ENCODE measurements at places on chromosomes 12 and 14.
A peak's percentile ranks its signal among the peaks of the same experiment; 100 is the strongest.

- no peak for DNase-seq
Measured at GRCh38 chr12:21987755-21988154, 46.5 kb upstream of the ABCC9 start.

GRCh38 chr14:91125271-91125660 lies 11.4 kb downstream of the DGLUCY start:
- no peak for DNase-seq

- no peak for DNase-seq
Measured at GRCh38 chr12:53484686-53485575, 14.3 kb downstream of the MAP3K12 start.

DNA sequence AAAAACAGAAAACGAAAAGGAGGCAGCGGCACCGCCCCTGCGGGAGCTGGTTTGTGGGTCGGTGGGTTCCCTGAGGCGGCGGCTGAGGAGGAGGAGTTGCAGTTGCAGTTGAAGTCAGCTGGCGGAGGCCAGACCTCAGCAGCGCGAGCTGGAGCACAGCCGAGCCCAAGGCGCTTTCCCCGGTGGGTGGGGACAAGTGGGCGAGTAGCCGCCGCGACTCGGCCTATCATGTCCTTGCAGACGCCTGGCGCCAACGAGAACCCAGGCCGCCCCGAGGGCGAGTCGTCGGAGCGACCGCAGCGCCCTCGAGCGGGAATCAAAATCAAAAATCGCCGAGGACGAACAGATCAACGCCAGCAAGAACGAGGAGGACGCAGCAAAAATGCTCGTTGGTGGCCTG lies 12.7 kb upstream of the CLEC1A start:
- no peak for DNase-seq

DNA sequence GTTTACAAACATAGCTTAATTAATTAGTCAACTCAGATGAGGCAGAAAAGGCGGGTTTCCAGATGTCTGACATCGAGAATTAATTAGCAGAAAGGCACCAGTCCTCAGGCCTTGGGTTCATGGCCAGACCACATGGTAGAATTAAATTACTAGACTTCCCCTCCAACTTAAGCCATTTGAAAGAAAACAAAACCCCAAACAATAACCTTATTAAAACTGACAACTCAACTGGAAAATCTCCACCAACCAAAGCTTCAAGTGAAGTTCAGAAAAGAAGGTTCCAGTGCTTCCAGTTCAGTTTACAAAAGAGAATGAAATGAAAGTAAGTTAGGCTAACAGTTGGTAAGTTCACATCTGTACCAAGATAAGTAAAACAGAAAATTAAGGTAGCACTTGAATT lies 349.5 kb downstream of the GRIN2B start:
- no peak for DNase-seq

- DNase-seq: peak; percentile 39
Measured at GRCh38 chr12:91287753-91288152, 105.1 kb upstream of the DCN start.

GRCh38 chr14:62528296-62528695 lies 517.0 kb downstream of the KCNH5 start:
- no peak for DNase-seq

DNA sequence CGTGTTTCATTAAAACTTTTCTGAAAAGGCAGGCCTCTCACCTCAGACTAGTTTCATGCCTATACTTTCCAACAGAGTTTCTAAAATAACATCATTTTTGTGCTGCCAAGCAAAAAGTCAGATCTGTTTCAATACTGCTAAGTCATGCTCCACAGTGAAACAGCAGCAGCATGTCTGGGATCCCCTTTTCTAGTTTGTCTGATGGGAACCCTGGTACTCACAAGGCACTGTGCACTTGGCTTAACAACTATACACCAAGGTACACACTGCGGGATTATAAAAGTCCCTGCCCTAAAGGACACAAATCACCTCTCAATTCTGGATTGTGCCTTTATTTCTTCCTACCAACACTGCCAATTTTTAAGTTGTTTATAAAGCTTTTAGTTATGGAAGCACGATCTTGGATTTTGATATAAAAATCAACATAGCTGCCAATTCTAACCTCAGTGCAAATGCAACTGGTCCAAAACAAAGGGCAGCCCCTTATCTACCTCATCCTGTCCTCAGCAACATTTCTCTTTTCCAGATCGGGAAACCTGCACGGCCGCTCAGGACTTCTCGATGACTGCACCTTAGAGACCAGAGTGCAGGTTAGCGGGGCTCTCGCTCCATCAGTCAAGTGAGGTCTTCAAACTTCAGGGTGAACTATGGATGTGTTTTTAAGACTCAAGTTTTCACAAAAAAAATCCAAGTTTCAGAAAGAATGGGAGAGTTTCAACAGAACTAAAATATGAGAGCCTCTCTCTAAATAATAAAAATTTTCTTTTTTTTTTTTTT lies 1.7 kb upstream of the EIF5 start:
- DNase-seq: no peak

- no peak for DNase-seq
Measured at GRCh38 chr14:36174767-36175424, 1.6 kb downstream of the PTCSC3 start.

- DNase-seq: no peak
Measured at GRCh38 chr12:92989715-92990484, 60.8 kb upstream of the EEA1 start.

GRCh38 chr14:31229009-31229408 lies 21.4 kb upstream of the HECTD1 start:
- no peak for DNase-seq

DNA sequence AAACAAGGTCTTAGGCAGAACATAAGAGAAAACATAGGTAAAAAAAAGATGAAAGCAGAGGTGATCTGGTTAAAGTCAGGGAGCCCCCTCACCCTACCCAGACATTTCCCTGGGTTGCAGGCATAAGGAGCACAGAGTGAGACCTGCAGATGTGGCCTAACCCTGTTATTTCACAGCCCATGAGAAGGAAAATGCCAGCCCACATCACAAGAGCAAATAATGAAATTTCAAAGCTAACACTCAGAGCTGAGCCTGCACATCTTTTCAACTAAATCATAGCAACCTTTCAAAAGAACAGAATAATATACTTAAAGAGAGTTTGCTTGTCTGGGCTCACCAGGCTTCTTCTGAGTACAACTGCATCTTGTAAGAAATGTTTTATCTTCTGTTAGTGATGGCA lies 295.4 kb downstream of the RPAP3 start:
- DNase-seq: no peak

GRCh38 chr12:3319723-3320492 lies 171.1 kb upstream of the PRMT8 start:
- no peak for DNase-seq

DNA sequence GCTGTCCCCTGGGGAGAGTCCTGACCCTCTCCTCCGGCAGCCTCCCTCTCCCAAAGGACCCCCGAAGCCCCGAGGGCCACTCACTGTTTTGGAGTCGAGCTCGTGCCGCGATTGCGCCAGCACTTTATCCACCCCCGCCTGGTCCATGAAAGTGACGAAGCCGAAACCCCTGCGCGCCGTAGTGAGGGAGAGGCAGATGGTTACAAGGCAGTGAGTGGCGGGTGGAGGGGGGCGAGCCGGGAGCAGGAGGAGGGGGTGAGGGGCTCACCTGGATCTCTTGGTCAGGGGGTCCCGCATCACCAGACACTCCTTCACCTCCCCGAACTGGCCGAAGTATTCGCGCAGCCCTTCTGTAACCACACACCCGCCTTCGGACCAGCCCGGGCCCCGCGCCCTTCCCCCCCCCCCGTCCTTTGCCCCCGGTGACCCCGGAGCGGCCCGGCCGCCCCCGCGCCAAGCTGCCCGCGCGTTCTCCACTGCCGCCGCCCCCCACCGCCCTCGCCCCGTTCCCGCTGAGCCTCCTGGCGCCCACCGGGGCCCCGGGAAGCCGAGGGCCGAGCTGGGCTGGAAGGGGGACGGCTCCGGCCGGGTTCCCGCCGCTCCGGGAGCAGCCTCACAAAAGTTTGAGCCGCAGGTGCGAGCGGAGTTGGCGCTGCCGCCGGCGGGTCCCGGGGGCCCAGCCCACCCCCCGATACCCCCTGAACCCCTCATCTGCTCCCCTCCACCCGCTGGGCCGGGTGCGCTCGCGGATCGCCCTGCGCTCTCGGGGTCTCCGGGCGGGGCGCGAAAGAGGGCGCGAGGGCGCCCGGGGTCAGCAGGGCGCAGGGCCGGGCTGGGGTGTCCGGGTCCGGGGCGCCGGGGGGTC lies 808 bp downstream of the MSI1 start:
- DNase-seq: no peak

DNA sequence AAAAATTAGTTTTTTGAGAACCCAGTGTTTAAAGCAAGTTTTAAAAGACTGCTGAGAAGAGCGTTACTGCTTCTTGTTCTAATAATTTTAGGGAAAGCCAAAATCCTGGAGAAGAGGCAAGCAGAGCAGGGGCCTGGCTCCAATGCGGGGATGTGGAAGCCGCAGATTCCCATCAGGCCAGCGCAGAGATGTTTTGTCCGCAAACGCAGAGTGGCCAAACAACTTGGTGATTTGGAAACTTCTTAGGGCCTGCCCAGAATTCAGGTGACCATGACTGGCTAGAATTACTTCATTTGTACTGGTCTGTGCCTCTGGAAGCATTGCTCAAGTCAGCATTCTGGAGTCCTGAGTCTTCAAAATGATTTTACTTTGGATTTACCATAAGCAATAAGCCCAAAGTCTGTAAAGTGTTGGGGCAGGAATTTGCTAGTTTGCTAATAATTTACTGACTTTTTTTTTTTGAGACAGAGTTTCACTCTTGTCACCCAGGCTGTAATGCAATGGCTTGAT lies 208.4 kb downstream of the PPM1H start:
- no peak for DNase-seq

- DNase-seq: no peak
Measured at GRCh38 chr12:48954841-48955501, 2.3 kb downstream of the ARF3 start.

DNA sequence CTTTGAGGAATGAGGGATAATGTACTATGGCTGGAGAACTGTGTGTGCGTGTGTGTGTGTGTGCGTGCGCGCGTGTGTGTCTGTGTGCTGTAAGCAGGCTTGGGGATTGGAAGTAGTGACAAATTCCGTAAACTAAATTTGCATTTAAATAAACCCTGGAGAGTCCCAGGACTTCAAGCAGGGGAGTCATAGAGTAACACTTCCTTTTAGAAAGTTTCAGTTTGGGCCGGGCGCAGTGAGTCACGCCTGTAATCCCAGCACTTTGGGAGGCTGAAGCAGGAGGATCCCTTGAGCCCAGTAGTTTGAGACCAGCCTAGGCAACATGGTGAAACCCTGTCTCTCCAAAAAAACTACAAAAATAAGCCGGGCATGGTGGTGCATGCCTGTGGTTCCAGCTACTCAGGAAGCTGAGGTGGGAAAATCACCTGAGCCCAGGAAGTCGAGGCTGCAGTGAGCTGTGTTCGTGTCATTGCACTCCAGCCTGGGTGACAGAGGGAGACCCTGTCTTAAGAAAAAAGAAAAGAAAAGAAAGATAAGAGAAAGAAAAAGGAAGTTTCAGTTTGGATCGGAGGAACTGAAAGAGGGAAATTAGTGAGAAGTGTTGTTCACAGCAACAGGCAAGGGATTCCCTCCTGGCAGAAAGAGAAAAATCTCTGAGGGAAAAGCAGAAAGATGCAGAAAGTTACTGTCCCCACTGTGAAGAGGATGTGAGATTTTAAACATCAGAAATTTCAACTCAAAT lies 222.7 kb upstream of the SOX5 start:
- no peak for DNase-seq

- peak; percentile 78 for DNase-seq
Measured at GRCh38 chr12:54028314-54029201, at the start of gene HOXC6. Gene HOXC6, plus strand, starts transcription at chr12:54028440. Its CDS starts 82 bp downstream, at chr12:54028522.

DNA sequence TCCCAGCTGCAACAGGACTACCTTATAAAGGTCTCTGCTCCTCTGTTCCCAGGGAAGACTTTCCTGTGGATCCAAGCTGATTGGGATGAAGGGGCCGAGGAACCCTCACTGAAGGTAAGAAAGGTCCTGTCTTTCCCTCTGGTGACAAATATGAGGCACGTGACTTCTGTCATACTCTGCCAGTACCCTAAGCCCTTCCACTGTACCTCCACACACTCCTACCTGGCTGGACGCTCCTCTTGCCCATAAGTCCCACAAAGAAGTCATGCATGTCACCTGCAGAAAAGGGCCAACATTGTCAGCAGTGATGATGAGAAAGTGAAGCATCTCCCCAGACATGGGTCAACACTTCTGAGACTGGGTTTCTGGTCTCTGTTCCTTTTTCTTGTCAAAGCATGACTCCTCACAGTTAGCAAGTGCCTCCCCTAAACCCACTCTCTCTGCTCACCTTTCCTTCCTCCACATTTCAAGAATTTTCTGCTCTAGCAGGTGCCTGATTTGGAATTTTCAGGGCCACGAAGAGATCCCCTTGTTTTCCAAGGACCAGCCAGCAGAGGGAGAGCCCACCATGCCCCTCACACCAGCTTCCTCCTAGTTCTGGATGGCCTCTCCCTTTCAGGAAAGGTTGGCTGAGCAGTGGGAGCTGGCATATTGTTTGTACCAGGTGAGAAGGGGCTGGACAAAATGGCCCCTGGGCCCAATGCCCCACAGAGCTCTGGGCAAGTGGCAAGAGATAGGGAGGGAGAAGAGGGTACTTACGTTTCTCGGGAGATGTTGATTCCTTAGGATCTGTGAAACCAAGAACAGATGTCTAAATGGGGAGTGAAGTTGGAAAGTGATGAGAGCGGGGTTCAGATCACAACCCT lies 3.5 kb downstream of the TAC3 start:
- no peak for DNase-seq

DNA sequence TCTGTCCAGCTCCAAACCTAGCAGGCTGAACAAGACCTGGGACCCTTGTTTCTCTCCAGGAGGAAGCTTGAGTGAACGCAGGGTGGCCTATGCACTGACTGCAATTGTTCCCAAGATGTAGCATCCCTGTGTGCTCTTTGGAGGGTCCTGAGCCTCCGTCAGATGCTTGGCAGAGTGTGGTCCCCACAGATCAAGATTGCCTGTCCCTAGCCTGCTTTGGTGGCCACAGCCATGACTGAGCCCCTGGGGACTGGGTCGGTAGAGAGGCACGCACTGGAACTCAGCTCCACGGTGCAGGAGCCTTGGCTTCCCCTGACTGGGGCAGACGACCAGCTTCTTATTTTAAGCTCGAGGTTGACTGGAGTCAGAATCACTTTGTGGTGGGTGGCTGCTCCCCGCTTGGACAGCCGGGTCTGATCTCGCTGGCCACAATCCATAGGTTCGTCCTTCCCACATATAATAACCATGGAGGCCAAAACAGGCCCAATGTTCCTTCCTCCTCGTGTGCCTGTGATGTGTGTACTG lies 97.8 kb downstream of the LGMN start:
- DNase-seq: no peak

DNA sequence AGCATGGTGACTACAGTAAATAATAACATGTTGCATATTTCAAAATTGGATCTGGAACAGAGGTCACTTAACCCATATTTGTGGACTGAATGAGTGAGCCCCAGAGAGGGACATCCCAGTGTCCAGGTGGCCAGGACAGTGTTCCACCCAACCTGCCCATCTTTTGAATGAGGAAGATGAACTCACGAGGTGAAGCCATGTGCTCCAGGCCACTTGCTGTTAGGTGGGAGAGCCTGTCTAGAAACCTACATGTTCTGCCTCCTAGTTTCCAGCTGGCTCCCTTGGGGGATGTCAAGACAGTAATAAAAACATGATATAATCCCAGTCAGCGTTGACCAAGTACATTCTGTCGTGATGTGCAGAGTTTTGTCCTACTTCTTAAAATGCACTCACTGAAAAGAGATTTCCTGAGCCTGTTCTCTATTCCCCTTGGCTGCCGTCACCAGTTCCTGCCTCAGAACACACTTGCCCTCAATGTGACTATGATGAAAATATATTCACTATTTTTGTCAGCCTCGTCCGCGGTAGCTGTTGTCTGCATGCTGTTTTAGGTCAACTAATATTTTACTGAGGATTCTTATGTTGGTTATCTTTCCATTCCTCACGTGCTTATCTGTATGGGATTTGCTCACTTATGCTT lies 25.7 kb downstream of the TSPAN9 start:
- peak; percentile 87 for DNase-seq

GRCh38 chr12:77210724-77211123 lies 145.4 kb upstream of the E2F7 start:
- no peak for DNase-seq

Data from fibroblast of villous mesenchyme (primary cell).